Activated naive CD4-positive, alpha-beta T cell treated with anti-CD3 and anti-CD28 coated beads for 36 hours (primary cell): ENCODE measurements at places on chromosomes 1 and 21.

GRCh38 chr1:202319381-202320080, 22.2 kb downstream of the UBE2T start:
- H3K27ac ChIP-seq, result no peak overlapping the region
- DNase-seq, result no peak
- no peak overlapping the region for H3K4me3 ChIP-seq
- H3K27me3 ChIP-seq, result no peaks in the 10 kb centered on the region

- H3K4me1 ChIP-seq, result peaks cover 3% of the 10 kb centered on the region
- no peak overlapping the region for H3K4me3 ChIP-seq
- no peak for DNase-seq
- H3K27ac ChIP-seq, result no peak overlapping the region
Observed at GRCh38 chr1:207024202-207025145, 8.1 kb downstream of the C1orf116 start.

DNA sequence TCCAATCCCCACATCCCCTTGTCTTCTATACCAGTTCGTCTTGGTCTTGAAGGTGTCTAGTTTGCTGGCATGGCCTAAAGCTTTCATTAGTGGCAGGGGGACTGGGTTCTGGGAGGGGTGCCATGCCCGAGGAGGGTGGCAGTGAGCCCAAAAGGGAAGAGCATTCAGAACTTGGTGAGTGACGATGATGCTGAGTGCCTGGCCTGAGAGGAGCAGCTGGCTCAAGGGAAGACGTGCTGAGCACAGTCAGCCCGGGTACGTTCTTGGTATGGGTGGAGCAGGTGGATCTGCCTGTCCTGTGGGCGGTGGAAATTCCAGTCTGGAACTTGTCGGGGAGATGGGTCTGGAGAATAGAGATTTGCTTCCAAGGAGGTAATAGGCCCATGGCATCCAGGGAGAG, 4.6 kb downstream of the FDPS start:
- no peak for DNase-seq
- H3K4me1 ChIP-seq, result peaks cover 30% of the 10 kb centered on the region
- peaks cover 51% of the 10 kb centered on the region for H3K36me3 ChIP-seq
- H3K4me3 ChIP-seq, result no peak overlapping the region
- no peak overlapping the region for H3K27ac ChIP-seq

GRCh38 chr1:184158896-184159681, 107.6 kb downstream of the TSEN15 start:
- H3K4me3 ChIP-seq, result no peak overlapping the region
- H3K36me3 ChIP-seq, result no peaks in the 10 kb centered on the region
- no peaks in the 10 kb centered on the region for H3K4me1 ChIP-seq
- no peak overlapping the region for H3K27ac ChIP-seq
- H3K27me3 ChIP-seq, result peaks cover 11% of the 10 kb centered on the region

DNA sequence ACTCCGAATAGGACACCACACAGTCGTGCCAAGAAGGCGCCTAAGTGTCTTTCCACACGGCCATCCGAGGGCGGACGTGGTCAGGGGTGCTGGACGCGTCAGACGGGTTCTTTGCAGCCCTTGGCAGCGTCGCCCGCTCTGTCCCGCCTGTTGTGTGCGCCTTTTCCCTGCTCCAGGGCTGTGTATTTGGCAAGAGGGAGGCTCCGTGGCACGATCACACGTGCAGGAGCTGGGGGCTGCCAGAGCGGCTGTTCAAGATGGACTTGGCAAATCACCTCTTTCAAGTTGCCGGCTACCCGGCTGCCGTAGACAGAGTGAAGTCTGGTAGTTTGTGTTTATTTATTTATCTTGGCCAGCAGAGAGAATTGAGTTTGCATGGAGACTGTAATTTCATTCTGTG, 31.9 kb downstream of the PRKCZ start:
- H3K36me3 ChIP-seq, result peaks cover 23% of the 10 kb centered on the region
- H3K4me1 ChIP-seq, result no peaks in the 10 kb centered on the region
- H3K4me3 ChIP-seq, result no peak overlapping the region
- DNase-seq, result no peak
- H3K27me3 ChIP-seq, result no peaks in the 10 kb centered on the region

DNA sequence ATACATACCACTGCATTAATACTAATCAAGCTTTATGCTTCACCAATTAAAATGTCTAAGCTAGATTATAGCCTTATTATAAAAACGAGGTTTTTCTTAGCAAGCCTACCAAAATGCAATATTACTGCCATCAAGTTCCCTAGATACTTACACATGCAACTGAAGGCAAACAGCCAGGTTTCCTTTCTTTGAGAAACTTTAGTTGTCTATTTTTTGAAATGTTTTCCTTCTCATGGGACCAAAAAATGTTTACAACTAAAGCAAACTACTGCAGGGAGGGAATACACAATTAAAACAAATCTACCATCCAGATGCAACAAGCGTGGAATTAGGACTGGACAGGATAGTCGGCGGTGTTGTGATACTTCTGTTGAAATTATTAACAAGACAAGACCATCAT, 1.3 kb downstream of the ZNF644 start:
- peak overlapping the region; percentile 96 for H3K27ac ChIP-seq
- no peaks in the 10 kb centered on the region for H3K27me3 ChIP-seq
- no peak for DNase-seq
- peak overlapping the region; percentile 91 for H3K4me3 ChIP-seq
- H3K4me1 ChIP-seq, result peaks cover 74% of the 10 kb centered on the region
- H3K36me3 ChIP-seq, result peaks cover 26% of the 10 kb centered on the region

GRCh38 chr1:29396438-29397255, 160.3 kb downstream of the PTPRU start:
- peaks cover 16% of the 10 kb centered on the region for H3K27me3 ChIP-seq
- no peaks in the 10 kb centered on the region for H3K4me1 ChIP-seq
- no peak overlapping the region for H3K27ac ChIP-seq
- no peak overlapping the region for H3K4me3 ChIP-seq
- DNase-seq, result no peak

- no peaks in the 10 kb centered on the region for H3K36me3 ChIP-seq
- no peak for DNase-seq
- H3K4me3 ChIP-seq, result no peak overlapping the region
Observed at GRCh38 chr1:34272152-34272551, 95.4 kb downstream of the C1orf94 start.

DNA sequence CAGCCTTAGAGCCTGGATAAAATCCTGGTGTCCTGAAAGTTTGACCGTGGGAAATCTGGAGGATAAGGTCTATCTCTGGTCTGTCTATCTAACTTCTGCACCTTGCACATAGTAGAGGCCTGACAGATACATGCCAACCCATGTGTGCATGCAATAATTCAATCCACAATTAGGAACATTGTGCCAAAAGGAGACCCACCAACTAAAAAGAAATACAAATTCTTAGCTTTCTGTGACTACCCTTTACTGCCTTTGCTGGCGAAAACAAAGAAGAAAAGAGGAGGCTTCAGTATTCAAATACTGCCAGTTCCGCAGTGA, 381 bp upstream of the KLHL20 start:
- H3K27me3 ChIP-seq, result peaks cover 16% of the 10 kb centered on the region
- H3K27ac ChIP-seq, result peak overlapping the region; percentile 96

DNA sequence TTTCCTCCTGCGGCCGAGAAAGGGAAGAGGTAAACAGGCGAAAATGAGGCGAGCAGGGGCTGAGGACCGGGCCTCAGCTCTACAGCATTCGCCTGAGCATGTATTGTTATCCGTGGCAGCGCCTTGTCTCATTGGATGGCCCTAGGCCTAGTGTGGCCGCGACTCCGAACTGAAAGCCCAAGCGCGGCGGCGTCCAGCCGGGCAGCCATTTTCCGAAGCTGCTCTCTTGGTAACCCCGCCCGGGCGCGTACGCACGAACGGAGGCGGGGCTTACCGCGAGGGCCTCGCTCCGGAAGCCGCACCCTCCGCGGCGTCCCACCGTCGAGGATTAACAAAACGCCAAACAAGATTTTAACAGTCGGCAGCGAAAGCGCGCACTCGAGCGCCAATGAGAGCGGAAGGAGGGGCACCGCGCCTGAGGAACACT, 797 bp upstream of the USP1 start:
- peaks cover 27% of the 10 kb centered on the region for H3K36me3 ChIP-seq
- DNase-seq, result no peak

DNA sequence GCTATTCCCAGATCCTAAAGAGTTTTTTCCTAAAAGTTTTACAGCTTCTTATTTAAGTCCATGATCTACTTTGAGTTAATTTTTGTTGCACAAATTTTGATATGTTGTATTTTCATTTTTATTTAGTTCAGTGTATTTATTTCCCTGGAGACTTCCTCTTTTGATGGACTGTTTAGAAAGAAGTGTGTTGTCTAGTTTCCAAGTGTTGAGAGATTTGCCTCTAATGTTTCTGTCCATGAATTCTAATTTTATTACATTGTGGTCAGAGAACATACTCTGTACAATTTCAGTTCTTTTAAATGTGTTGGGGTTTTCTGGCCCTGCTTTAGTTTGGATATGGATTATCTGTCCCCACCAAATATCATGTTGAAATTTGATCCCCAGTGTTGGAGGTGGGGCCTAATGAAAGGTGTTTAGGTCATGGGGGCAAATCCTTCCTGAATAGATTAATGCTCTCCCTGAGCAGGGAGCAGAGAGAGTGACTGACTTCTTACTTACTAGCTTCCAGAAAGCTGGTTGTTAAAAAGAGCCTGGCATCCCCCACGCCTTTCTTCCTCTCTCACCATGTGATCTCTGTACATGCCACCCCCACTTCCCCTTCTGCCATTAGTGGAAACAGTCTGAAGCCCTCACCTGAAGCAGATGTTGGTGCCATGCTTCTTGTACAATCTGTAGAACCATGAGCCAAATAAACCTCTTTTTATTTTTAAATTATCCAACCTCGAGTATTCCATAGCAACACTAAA, 4.6 kb downstream of the CHD1L start:
- H3K36me3 ChIP-seq, result peaks cover 11% of the 10 kb centered on the region
- H3K4me1 ChIP-seq, result peaks cover 55% of the 10 kb centered on the region
- H3K27ac ChIP-seq, result no peak overlapping the region
- H3K27me3 ChIP-seq, result no peaks in the 10 kb centered on the region
- no peak for DNase-seq
- no peak overlapping the region for H3K4me3 ChIP-seq

DNA sequence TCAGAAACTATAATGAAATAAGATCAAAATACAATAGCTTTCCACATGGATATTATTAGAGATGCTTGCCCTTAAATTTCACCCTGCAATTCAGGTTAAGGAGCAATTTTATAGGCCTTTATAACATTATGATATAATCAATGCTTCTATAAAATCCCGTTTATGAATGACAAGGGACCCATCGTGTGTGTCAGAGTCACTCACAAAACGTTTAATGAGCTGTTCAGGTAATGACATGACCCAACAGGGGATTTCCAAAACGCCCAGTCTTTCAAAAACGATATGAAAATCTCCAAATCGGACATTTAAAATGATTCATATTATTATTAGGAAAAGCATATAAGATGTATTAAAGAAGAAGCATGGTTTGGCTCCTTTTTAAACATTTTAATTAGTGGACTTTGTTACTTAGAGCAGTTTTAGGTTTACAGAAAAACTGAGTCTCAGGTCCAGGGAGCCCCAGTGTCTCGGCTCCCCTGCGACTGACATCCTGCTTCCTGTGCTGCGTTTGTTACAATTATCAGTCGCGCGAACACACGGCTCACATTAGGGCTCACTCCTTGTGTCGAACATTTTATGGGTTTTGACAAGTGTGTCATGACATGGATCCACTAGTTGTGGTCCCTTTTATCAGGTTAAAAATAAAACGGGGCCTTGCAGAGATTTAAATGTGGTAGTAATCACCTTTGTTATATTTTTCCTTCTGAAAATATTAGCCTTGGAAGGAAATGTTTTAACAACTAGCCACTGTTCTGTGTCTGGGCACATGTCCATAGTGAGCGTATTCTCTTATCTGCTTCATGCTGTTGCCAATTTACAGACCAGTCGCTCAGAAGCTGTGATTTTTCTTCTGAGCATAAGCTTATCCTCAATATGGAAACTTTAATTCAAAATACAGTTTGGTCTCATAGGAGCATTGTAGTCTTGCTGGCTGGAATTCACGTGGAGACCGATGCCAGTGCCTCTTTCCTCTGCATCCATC, 52.0 kb upstream of the POFUT2 start:
- H3K4me3 ChIP-seq, result no peak overlapping the region
- H3K36me3 ChIP-seq, result no peaks in the 10 kb centered on the region

DNA sequence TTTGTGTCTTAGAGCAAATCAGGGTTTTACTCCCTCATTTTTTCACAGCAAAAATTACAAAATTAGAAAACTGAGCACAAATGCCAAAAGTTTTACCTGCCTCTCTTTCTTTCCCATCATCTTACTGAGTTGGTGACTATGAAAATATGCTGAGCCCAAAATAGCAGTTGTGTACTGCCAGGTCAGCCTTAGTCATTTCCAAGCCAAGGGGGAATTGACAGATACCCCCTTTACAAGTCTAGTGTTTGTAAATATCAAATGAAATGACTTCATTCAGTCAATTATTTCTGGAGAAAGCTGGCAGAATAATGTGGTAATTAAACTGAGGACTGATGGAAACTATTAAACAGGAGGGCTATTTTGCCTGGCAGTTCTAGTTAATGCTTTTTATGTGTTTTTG, 11.4 kb upstream of the GORAB start:
- no peak overlapping the region for H3K27ac ChIP-seq
- H3K4me3 ChIP-seq, result no peak overlapping the region
- peaks cover 26% of the 10 kb centered on the region for H3K27me3 ChIP-seq
- no peaks in the 10 kb centered on the region for H3K4me1 ChIP-seq
- H3K36me3 ChIP-seq, result no peaks in the 10 kb centered on the region

DNA sequence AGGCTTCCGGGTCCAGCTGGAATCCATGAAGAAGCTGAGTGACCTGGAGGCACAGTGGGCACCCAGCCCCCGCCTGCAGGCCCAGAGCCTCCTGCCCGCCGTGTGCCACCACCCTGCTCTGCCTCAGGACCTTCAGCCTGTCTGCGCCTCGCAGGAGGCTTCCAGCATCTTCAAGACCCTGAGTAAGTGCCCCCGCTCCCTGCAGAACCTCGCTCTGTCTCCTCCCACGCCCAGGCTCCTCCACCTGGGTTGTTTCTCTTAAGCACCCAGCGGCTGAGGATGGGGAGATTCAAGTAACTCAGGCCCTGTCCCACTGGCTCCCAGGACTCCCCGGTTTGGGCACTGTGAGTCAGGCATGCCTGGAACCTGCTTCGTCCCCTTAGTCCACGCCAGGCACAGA, 1.5 kb downstream of the GUCA2B start:
- no peaks in the 10 kb centered on the region for H3K36me3 ChIP-seq
- H3K27ac ChIP-seq, result no peak overlapping the region
- no peaks in the 10 kb centered on the region for H3K27me3 ChIP-seq
- H3K4me1 ChIP-seq, result peaks cover 7% of the 10 kb centered on the region
- no peak for DNase-seq
- H3K4me3 ChIP-seq, result no peak overlapping the region
